ENCODE measurements at places on chromosomes 1 and 21.

GRCh38 chr1:244209955-244210354 lies 158.9 kb downstream of the ZBTB18 start:
- no peak for DNase-seq

- DNase-seq: no peak
Measured at GRCh38 chr1:111819566-111820263, 64.0 kb downstream of the DDX20 start.

- DNase-seq: no peak
Measured at GRCh38 chr1:22633697-22634463, 2.5 kb upstream of the C1QA start.

DNA sequence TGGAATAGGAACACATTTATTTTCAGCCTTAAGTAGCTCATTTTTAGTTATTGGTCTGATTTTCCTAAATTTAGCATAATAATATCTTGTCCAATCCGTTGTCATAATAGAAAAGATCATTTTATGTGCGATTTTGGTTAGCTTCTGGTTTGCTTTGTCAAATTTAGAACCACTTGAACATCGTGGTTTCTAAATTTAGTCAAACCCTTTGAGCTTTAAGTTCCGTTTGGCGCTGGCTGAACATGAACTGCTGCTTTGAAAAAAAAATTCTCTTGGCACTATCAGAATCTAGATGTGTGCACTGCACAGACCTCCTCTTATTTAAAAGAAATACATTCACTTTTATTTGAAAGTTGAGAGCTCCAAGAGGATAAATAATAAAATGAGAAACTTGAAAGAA lies 370.6 kb downstream of the PTPRC start:
- peak; percentile 79 for DNase-seq

DNA sequence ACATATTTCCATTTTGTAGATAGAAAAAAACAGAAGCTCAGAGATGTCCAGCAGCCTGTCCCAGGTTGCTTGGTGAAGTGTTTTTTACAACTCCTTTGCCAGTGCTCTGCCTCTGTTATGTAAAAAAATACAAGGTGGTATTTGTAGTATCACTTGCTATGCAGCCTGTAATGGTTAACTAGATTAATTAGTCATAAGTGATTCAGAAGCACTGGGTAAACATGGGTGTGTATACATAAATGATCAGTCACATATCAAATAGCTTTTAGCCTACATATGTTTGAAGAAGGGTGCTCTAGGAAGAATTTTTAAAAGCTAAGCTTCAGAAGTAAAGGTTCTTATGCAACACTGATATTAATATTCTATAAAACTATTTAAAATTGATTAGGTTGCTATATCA lies 70.0 kb upstream of the MAGI3 start:
- DNase-seq: no peak

- DNase-seq: no peak
Measured at GRCh38 chr1:164926107-164926506, 367.1 kb downstream of the PBX1 start.

- no peak for DNase-seq
Measured at GRCh38 chr1:101945884-101946283, 50.8 kb downstream of the OLFM3 start.

GRCh38 chr21:44871576-44872269 lies 1.8 kb downstream of the PTTG1IP start:
- DNase-seq: peak; percentile 19

DNA sequence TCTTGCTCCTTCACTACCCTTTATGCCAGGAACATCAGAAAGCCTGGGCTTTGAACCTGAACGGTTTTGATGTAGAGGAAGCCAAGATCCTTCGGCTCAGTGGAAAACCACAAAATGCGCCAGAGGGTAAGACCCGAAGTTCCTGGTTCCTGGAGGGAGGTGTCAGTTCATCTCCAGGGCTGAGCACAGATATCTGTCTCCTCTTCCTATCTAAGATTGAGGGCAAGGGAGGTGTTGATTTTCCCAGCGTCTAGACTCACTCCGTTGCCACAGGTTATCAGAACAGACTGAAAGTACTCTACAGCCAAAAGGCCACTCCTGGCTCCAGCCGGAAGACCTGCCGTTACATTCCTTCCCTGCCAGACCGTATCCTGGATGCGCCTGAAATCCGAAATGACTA lies 915 bp downstream of the CDC20 start:
- DNase-seq: no peak

GRCh38 chr1:218330043-218330623 lies 15.0 kb upstream of the TGFB2 start:
- peak; percentile 32 for DNase-seq

DNA sequence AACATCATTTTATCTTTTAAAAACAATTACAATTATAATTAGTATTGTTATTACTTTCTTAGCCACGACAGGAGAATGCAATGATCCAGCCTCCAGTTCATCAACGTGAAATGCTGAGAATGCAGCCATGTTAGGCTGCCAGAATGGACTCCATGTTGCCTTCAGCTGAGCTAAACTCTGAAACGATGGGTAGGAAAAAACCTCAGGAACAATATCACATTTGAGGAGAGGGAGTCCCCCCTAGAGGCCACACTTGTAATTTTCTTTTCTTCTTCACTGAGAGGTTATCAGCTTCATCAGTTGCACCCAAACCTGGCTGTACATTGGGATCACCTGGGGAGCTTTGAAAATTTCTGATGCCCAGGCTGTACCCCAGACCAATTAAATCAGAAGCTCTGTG lies 34.6 kb upstream of the DNAH14 start:
- DNase-seq: no peak

GRCh38 chr1:159815926-159816325 lies 10.7 kb upstream of the SLAMF8 start:
- no peak for DNase-seq

GRCh38 chr1:61207416-61207815 lies 125.1 kb downstream of the NFIA start:
- no peak for DNase-seq

DNA sequence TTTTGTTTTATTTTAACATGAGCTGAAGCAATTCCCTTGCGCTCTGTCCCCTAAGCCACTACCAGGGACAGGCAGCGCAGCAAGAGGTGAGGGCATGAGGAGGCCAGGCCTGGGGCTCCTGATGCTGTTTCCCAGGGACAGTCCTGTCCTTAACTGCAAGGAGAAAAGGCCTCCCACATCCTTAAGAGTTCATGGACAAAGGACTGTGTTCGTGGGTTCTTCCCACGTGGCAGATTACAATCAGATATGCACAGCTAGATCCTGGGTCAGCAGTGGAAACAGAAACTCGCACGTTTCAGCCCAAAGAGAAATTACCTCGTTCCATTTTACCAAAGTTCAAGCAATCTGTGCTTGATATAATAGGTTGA lies 85.8 kb downstream of the MIS18A start:
- no peak for DNase-seq

GRCh38 chr1:113930499-113931161 lies 1.5 kb downstream of the HIPK1 start:
- peak; percentile 77 for DNase-seq

DNA sequence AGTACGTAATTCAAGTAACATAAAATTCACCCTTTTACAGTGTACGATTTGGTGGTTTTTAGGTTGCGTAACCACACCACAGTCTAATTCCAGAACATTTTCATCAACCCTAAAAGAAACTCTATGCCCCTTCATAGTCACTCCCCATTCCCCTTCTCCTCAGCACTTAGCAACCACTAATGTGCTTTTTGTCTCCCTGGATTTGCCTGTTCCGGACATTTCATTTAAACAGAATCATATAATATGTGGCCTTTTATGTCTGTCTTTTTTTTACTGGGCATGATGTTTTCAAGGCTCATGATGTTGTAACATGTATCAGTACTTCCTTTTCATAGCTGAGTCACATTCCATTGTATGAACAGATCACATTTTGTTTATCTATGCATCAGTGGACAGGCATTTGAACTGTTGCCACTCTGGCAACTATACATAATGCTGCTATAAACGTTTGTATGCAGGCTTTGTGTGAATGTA lies 20.8 kb downstream of the OBSCN start:
- no peak for DNase-seq

- DNase-seq: no peak
Measured at GRCh38 chr1:54009406-54009805, 8.6 kb downstream of the LDLRAD1 start.

DNA sequence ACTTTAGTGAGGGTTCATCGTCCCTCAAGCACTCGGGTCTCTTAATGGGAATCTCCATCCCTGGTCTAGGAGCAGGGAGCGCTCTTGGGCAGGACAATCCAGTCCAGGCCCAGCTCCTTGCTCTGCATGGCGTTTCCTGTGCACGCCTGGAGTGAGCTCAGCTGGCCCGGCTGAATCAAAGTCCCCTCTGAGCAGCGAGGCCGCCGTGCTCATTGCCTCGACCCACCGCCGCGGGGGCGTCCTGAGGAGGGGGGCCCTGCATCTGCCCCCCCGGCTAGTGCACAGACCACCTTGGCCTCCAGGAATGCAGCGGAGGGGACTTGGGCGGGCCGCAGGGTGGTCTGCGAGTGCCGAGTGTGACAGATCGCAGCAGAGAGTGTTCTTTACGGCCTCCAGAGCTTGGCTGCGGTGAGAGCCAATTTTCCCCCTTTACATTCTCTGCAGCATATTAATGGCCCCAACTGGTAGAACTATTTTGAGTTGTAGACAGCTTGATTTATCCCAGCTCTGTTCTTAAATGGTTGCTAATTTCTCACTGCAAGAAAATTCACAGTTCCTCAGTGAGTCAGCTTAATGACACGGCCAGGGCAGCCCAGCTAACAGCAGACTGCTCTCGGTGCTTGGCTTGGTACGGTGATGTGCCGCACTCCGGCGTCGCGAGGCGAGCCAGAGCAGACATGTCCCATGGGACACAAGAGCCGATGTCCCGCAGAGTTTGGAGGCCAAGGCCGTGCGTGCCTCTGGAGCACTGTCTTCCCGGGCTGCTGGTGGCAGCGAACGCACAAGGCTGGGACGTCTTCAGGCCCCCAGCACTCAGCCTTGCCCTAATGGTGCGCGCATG lies 39.8 kb downstream of the SNAP47 start:
- no peak for DNase-seq

DNA sequence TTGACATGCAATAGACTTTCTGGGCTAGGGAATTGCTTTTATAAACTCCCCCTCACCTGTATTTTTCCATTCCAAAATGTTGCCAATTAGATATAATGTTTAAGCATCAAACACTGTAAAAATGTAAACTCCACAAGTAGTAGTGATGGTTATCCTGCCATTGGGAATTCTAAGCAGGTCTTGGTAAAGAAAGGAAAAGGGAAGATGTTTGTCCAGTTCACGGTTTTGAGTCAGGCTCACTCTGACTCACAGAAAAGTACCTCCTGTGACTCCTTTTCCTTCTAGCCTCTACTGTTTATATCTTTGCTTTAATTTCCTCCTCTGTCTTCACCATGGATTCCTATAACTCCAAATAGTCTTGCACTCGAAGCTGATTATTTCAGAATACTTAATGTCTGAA lies 19.0 kb upstream of the PTPN14 start:
- no peak for DNase-seq

DNA sequence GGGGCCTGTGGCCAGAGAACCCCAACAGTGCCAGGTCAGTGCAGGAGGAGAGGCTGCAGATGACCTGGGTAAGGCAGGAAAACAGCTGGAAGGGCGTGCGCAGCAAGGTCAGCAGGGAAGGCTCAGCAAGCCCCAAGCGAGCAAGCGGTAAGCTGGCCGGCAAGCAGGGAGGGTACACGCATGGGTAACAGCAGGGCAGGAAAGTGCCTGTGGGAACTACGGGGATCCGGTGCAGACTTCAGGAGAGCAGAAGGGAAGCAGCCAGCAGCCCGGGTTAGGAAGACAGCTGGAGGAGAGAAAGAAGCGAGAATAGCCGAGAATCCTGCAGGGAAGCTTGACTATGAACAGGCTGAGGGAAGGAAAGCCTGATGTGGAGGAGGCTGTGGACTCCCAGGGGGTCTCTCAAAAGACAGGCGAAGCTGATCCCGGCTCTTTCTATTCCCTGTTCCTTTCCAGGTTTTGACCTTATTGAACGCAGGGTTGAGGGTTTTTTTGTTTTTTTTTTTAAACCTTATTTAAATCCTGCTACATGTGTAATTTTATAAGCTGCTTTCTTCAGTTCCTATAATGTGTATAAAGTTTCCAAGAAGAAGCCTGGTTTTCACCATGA lies 20.9 kb downstream of the UMODL1 start:
- no peak for DNase-seq

DNA sequence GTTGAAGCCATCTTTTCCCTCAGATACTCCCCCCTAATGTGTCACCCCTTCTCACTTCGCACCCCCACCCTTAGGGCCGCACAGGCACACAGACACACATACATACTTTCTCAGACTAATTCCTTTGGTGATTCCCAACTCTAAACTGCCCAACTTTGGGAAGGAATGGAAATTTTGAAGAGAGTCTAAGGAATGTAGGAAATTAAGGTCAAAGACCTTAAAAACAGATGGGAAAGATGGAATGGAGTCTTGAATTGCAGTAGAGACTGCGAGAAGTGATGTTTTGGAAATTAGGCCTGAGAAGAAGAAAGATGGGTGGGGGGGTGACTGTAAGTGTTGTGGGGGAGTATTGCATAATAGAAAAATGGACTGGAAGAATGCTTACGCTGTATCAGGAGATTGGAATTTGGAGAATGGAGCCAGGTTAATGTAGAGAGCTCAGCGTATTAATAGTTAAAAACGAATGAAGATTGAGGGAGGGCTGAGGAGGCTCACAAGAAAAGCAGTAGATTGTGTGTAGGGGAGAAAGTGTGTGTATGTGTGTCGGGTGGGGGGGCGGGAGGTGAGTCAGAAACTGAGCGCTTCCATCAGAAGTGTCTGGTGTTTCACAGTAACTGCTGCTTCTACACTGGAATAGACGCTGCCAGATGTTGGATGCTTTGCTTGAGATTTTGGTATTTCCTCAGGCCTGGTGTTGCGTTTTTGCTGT lies 1.7 kb downstream of the PIP5K1A start:
- DNase-seq: peak; percentile 15

DNA sequence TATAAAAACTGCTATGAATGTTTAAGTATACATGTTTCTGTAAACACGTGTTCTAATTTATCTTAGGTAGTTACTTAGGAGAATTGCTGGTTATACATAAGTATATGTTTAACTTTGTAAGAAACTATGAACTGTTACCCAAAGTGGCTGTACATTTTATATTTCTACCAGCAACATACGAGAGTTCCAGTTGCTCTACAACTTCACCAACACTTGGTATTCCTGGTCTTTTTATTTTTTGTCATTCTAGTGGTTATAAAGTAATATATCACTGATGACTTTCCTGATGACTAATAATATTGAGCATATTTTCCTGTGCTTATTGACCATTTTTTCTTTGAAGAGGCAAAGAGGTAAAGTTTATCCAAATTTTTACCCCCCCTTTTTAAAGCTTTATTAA lies 76.0 kb downstream of the KIAA0319L start:
- no peak for DNase-seq

GRCh38 chr1:69567652-69568420 lies at the start of gene LRRC7:
TSS of gene LRRC7 (plus strand) at chr1:69567922. CDS start at chr1:69568640, 718 bp downstream.
- no peak for DNase-seq

GRCh38 chr1:153548722-153549688 lies at the start of gene S100A3:
TSS of gene S100A3 (minus strand) at chr1:153549258. CDS start at chr1:153548485, 773 bp downstream.
- DNase-seq: no peak

DNA sequence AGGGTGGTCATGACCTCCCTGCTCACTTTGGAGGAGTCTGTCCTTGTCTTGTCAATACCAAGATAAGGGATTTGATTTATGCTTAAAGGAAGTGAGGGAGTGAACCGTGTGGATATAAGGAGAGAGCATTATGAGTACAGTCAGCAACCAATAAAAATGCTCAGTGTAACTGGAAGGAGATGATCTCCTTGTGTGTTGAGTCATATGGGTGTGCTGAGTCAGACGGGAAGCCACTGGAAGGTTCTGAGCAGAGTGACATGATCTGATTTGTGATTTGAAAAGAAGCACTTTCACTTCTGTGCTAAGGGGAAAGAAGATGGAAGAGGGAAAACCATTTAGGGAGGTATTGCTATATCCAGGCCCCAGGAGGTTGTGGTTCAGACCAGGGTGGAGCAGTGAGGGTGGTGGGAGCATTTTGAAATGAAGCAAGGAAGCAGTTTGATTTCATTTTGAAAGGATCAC lies 2.5 kb upstream of the BCL10 start:
- DNase-seq: peak; percentile 80
